ENCODE measurements at places on chromosomes 6 and 20.

DNA sequence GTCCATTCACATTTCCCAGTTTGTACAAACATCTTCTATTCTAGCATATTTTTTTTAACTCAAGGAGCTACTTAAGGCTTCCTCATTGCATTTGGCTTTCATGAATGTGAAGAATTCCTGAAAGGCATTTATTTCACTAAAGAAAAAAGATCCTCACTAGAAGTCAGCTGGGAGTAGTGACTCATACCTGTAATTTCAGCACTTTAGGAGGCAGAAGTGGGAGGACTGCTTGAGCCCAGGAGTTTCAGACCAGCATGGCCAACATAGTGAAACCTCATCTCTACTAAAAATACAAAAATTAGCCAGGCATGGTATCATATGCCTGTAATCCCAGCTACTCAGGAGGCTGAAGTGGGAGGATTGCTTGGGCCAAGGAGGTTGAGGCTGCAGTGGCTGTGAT, 30.9 kb upstream of the XRN2 start:
- no peak for DNase-seq

- no peak for DNase-seq
Observed at GRCh38 chr6:106045077-106045476, 41.1 kb upstream of the PRDM1 start.

- DNase-seq, result no peak
Observed at GRCh38 chr6:91781946-91782345, 1195.1 kb upstream of the MAP3K7 start.

GRCh38 chr6:165695722-165696515, 32.9 kb upstream of the PDE10A start:
- DNase-seq, result no peak

DNA sequence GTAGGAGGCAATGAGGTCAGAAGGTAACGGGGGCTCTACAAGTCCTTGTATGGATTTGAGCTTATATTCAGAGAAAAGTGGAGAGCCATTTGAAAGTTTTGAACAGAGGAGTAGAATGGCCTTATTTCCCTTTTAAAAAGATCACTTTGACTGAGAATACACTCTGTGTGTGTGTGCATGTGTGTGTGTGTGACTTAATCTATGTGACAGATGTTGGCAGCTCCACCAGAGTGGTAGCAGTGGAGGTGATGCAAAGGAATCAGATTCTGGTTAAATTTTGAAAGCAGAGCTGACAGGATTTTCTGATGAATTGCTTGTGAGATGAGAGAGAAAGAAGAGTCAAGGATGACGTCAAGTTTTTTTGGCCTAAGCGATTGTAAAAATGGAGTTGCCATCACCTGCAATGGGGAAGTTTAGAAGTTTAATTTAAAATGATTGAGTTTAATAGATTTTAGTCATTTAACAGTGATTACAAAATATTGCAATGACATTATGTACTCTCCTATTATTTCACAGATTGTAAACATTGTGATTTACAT, 172.2 kb upstream of the HEY2 start:
- no peak for DNase-seq

- DNase-seq, result no peak
Observed at GRCh38 chr20:62581806-62582205, 60.5 kb upstream of the SLCO4A1 start.
